ENCODE measurements at places on chromosomes 16 and 17. TPM values are rescaled to one million over a fixed set of nuclear protein-coding genes. Genes with fewer than 3 reads are reported as not detected.

The NAGS gene
- 13.8 TPM for total RNA-seq

The RNU2-1 gene
- total RNA-seq, result 6,579 TPM

The TSC2 gene
- 115 TPM for total RNA-seq

The ZNF423 gene
- total RNA-seq, result 8.2 TPM

The SLC12A3 gene
- total RNA-seq, result not detected

DNA sequence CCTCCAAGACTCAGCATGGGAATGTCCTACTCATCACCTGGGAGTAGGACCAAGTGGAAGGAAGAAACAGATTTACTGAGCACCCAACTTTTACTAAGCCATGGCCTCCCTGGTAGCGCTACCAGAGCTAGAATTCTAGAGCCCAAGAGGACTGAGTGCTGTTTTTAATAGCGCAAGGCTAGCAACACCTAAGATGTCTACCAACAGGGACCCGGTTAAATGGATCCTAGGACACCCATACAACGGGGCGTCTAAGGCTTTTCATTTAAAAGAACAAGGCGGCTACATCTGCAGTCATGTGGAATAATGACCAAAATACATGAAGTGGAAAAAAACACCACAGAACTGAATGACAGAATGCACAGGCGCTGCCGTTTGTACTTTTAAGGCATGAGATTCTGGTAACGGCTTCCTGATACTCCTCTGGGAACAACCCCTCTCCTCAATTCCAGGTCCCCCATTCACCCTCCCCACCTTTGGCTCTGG, 5.1 kb downstream of the GGA2 start:
- no peak for DNase-seq

DNA sequence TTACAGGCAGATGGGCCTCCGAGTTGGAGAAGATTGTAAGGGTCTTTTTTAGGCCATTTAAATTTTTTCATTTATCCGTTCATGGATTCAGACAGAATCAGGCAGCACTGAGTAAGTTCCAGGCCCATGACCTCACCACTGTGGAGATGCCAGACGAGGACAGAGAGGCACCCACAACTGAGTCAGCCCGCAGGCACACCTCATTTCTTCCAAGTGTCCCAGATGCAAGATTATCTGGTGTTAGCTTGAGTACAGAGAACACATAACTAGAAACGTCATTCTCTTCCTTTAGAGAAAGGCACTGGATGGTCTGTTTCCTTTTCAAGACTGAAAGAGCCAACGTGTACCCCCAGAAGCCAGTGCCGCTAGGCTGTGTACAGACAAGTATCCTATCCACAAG, 16.9 kb downstream of the CLEC16A start:
- DNase-seq, result no peak

GRCh38 chr17:80539022-80539641, 5.5 kb upstream of the RPTOR start:
- no peak for DNase-seq

GRCh38 chr17:74198694-74199093, 4.8 kb upstream of the RPL38 start:
- no peak for DNase-seq

GRCh38 chr17:37856245-37856644, 68.0 kb upstream of the TBC1D3K start:
- DNase-seq, result no peak

DNA sequence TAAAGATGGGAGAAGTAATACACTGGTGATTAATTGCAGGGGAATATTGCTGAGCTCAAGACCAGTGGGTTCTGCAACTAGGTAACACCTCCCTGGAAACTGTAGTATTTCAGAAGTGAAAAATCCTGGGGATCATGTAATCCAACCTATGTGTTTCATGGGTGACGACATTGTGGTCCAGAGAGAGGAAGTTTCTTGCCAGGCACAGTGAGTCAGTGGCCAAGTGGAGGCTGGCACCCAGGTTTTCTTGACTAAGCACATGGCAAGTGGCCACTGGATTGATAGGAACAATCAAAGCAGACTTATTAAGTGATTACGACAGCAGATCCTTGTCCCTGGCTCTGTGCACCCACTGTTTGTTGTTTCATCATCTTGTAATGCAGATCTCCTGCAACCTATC, 14.6 kb upstream of the CIITA start:
- DNase-seq, result no peak
